ENCODE measurements at places on chromosomes 11 and 22.
A peak's percentile ranks its signal among the peaks of the same experiment; 100 is the strongest.

DNA sequence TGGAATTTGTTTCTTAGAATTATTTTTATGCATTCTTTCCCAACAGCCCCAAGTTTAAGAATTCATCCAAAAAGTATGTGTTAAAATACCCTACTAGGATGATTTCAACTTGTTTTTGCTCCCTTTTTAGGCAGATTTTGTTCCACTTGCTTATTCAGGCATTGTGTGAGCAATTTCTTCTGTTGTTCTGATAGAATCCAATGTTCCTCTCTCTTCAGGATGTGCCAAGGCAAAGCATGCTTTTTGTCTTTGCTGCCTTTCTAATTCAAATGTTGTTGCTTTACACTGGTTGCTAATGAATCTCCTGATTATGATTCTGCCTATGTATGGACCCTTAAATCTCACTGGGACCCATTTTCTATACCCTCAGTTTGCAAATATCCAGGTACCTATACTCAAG is 131.2 kb upstream of the ARHGAP42 start:
- no peaks in the 10 kb centered on the region for H3K27me3 ChIP-seq
- no peaks in the 10 kb centered on the region for H3K36me3 ChIP-seq
- H3K27ac ChIP-seq: no peak overlapping the region

- H3K4me1 ChIP-seq: no peaks in the 10 kb centered on the region
- H3K27ac ChIP-seq: no peak overlapping the region
- no peaks in the 10 kb centered on the region for H3K27me3 ChIP-seq
- no peaks in the 10 kb centered on the region for H3K36me3 ChIP-seq
- no peak for DNase-seq
- no peak overlapping the region for H3K4me3 ChIP-seq
Observed at GRCh38 chr22:23381661-23382427, 198.2 kb downstream of the IGLL1 start.

DNA sequence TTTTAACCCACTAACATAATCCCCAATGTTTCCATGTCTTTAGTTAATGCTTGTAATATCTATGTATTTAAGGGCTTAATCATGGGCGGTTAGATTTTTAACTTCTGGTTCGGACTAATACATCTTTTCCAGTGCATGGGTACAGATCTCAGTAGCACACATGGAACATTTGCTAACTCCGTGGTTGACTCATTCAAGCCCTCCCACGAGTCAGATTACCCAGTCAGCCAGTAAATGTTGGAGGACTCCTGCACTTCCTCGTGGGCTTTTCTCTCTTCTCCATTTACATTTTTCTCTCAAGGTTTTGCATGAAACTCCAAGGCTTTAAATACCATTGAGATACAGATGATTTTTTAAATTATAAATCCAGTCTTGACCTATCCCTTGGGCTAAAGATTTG is 313.9 kb downstream of the ST3GAL4 start:
- no peaks in the 10 kb centered on the region for H3K4me1 ChIP-seq
- no peak overlapping the region for H3K27ac ChIP-seq
- no peaks in the 10 kb centered on the region for H3K27me3 ChIP-seq
- no peaks in the 10 kb centered on the region for H3K36me3 ChIP-seq
- no peak overlapping the region for H3K4me3 ChIP-seq
- no peak for DNase-seq

DNA sequence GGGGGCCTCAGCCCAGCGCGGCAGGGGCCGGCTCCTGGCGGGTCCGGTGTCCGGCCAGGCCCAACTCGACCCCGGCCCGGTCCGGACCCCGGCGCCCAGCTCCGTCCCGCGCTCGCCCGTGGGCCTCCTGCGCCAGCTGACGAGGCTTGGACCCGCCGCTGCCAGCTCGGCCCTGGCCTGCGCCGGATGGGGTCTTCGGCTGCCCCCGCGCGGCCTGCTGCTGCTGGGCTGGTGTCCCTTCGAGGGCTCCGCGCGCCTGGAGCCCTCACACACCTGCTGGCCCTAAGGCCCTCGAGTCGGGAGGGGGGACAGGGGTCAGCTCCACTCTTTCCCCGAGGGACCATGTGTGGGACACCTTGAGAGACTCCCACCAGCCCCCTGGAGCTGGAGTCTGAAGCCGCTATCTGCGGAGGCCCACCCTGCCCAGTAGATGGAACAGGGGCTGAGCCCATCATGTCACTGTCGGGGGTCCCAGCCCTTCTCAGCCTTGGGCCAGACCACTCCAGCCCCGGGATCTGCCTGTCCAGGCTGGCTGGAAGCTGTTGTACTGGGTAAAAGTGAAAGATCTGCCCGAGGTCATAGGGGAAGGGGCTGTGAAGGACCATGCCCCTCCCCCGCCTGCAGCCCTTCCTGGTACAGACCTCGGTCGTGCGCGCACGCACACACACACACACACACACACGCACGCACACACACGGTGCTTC is 768 bp upstream of the CDKN1C start:
- H3K36me3 ChIP-seq: no peaks in the 10 kb centered on the region
- no peak overlapping the region for H3K27ac ChIP-seq
- H3K4me3 ChIP-seq: no peak overlapping the region
- no peaks in the 10 kb centered on the region for H3K27me3 ChIP-seq

DNA sequence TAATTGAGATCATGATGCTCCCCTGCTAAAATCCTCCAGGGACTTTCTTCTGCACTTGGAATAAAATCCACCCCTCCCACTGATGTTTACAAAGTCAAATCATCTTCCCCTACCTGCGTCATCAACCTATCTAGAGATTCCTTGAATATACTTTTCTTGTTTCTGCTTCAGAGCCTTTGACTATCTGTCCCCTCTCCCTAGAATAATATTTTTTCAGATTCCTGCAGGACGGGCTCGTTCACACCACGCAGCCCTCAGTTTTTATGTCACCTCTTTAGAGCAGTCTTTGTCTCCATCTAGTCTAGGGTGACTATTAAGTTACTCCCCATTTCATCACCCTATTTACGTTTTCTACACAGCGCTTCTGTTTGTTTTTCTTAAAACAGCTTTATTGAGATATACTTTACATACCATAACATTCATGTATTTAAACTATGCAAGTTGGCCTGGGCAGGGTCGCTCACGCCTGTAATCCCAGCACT is 94.8 kb upstream of the SESN3 start:
- no peak overlapping the region for H3K4me3 ChIP-seq
- no peak overlapping the region for H3K27ac ChIP-seq
- no peaks in the 10 kb centered on the region for H3K27me3 ChIP-seq
- no peaks in the 10 kb centered on the region for H3K36me3 ChIP-seq

GRCh38 chr11:20861322-20861721 is 191.9 kb downstream of the NELL1 start:
- H3K4me3 ChIP-seq: no peak overlapping the region
- no peaks in the 10 kb centered on the region for H3K36me3 ChIP-seq
- H3K27me3 ChIP-seq: no peaks in the 10 kb centered on the region
- DNase-seq: no peak
- H3K4me1 ChIP-seq: no peaks in the 10 kb centered on the region

DNA sequence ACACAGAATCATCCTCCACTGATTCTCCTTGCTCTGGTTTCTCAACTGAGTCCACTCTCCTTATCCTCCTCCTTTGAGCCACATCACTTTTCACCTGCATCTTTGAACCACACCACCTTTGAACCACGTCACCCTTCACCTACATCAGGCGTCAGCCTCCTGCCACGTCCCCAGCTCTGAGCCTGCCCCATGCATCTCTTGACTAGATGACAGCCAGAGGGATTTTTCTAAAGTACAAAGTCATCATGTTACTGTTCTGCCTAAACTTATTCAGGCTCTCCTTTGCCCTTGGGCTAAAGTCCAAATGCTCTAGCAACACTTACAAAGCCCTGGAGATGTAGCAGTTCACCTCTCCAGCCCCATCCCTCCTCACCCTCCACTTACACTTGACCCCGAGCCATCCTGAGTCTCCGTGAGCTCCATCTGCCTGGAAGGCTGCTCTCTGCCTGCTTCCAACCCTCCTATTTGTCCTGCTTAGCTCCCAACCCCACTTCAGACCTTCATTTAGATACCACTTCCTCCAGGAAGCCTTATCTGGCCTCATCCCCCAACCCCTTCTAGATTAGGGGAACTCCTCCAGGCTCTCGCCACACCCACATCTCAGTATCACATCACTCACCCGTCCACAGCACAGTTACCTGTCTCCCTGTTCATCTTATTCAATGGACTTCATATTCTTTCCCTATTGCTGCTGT is 3.7 kb upstream of the MS4A10 start:
- no peak overlapping the region for H3K4me3 ChIP-seq
- no peaks in the 10 kb centered on the region for H3K36me3 ChIP-seq
- H3K27ac ChIP-seq: no peak overlapping the region
- H3K4me1 ChIP-seq: no peaks in the 10 kb centered on the region
- no peaks in the 10 kb centered on the region for H3K27me3 ChIP-seq
- no peak for DNase-seq

GRCh38 chr11:113119074-113119473 is 157.9 kb downstream of the NCAM1 start:
- H3K36me3 ChIP-seq: no peaks in the 10 kb centered on the region
- no peaks in the 10 kb centered on the region for H3K27me3 ChIP-seq
- no peak for DNase-seq
- H3K4me3 ChIP-seq: no peak overlapping the region
- no peak overlapping the region for H3K27ac ChIP-seq
- no peaks in the 10 kb centered on the region for H3K4me1 ChIP-seq

- no peaks in the 10 kb centered on the region for H3K4me1 ChIP-seq
- H3K4me3 ChIP-seq: no peak overlapping the region
- no peaks in the 10 kb centered on the region for H3K27me3 ChIP-seq
- H3K27ac ChIP-seq: no peak overlapping the region
- no peaks in the 10 kb centered on the region for H3K36me3 ChIP-seq
- DNase-seq: no peak
Observed at GRCh38 chr22:29167032-29167911, 38.4 kb upstream of the EMID1 start.

- H3K4me3 ChIP-seq: no peak overlapping the region
- no peaks in the 10 kb centered on the region for H3K36me3 ChIP-seq
- no peak overlapping the region for H3K27ac ChIP-seq
- no peaks in the 10 kb centered on the region for H3K4me1 ChIP-seq
Observed at GRCh38 chr11:130633466-130633865, 185.0 kb downstream of the ADAMTS15 start.

DNA sequence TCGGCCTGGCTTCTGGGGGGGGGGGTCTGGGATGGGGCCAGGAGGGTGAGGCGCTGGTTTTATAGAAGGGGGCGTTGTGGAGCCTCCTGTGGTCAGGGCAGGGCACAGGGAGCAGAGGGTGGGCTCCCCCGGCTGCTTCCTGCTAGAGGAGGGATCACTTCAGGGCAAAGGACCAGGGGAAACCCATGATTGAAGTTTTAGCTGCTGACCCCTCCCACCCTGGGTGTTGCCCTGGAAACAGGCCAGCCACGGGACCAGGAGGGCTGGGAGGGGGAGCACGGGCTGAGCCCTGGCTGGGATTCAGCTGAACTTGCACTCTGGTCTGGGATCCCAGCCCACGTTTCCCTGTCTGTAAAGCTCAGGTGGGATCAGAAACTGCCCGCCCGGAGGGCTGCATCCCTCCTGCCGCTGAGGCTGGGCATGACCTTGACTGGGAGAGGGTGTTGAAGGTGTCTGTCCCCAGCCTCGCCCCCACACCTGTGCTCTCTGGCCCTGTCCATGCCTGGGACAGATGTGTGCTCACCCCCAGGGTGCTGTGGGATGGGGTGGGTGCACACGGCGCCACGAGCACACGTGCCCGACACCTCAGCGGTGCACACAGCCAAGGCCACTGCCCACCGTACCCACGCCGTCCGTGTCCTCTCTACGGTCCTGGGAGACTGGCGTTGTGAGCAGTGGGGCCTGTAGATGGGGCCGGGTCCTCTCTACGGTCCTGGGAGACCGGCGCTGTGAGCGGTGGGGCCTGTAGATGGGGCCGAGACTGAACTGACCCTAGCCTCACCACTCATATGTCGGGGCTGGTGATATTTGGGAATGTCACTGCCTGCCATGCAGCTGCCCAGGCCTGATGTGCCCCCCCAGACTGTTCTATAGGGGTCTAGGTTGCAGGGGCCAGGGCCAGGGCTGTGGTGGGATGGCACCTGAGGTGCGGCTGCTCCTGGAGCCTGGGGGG is 2.3 kb downstream of the TSPAN4 start:
- DNase-seq: peak; percentile 85
- peaks cover 39% of the 10 kb centered on the region for H3K4me1 ChIP-seq
- H3K4me3 ChIP-seq: no peak overlapping the region
- peak overlapping the region; percentile 93 for H3K27ac ChIP-seq
- H3K36me3 ChIP-seq: peaks cover 3% of the 10 kb centered on the region
- no peaks in the 10 kb centered on the region for H3K27me3 ChIP-seq

GRCh38 chr11:121727942-121728341 is 275.2 kb upstream of the SORL1-AS1 start:
- H3K27me3 ChIP-seq: no peaks in the 10 kb centered on the region
- DNase-seq: no peak
- H3K4me1 ChIP-seq: no peaks in the 10 kb centered on the region
- no peak overlapping the region for H3K27ac ChIP-seq
- no peak overlapping the region for H3K4me3 ChIP-seq

DNA sequence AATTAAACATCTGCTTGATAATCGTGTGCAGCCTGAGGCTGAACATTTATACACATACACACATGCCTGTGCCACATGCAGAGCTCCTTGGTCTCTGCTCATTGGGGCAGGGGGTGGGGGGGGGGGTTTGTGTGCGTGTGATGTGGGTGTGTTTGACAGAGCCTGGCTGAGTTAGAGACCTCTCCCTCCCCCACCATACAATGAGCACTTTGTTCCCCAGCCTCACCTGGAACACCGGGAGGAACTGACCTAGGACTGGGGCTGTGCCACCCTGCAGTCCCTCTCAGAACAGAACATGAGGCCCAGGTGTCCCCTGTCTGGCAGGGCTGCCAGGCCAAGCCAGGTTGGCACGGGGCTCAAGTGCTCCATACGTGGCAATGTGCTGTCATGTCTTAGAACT is 96.6 kb downstream of the TP53I11 start:
- no peak for DNase-seq
- H3K4me3 ChIP-seq: no peak overlapping the region
- H3K4me1 ChIP-seq: no peaks in the 10 kb centered on the region
- no peak overlapping the region for H3K27ac ChIP-seq
- no peaks in the 10 kb centered on the region for H3K36me3 ChIP-seq

GRCh38 chr11:59152312-59152951 is 9.8 kb downstream of the FAM111A start:
- no peak overlapping the region for H3K4me3 ChIP-seq
- no peak overlapping the region for H3K27ac ChIP-seq
- no peak for DNase-seq
- no peaks in the 10 kb centered on the region for H3K36me3 ChIP-seq
- H3K27me3 ChIP-seq: no peaks in the 10 kb centered on the region
- H3K4me1 ChIP-seq: no peaks in the 10 kb centered on the region

- peak overlapping the region; percentile 95 for H3K27ac ChIP-seq
- DNase-seq: no peak
- H3K4me1 ChIP-seq: peaks cover 12% of the 10 kb centered on the region
- H3K4me3 ChIP-seq: no peak overlapping the region
- H3K27me3 ChIP-seq: no peaks in the 10 kb centered on the region
Observed at GRCh38 chr11:63680834-63681320, 423 bp upstream of the RTN3 start.
